ENCODE measurements at places on chromosomes 3 and 15. TPM values are rescaled to one million over a fixed set of nuclear protein-coding genes. Genes with fewer than 3 reads are reported as not detected.

MELTF gene
- total RNA-seq, result 5.9 TPM

CIB2 gene
- 8.5 TPM for total RNA-seq

TMEM108 gene
- 0.40 TPM for total RNA-seq

CCR1 gene
- 2.0 TPM for total RNA-seq

SEMA3F gene
- total RNA-seq, result 6.7 TPM

CA12 gene
- not detected for total RNA-seq

C2CD4A gene
- total RNA-seq, result not detected

DGKG gene
- 60.9 TPM for total RNA-seq

GOLGA8O gene
- 4.8 TPM for total RNA-seq

SEMA3B gene
- 23.8 TPM for total RNA-seq

GPR160 gene
- total RNA-seq, result 1.1 TPM

PCLAF gene
- total RNA-seq, result not detected

P3H2 gene
- 28.8 TPM for total RNA-seq

TICRR gene
- total RNA-seq, result not detected

SCN11A gene
- total RNA-seq, result 0.11 TPM

ALCAM gene
- total RNA-seq, result 3.3 TPM

PKM gene
- 1,177 TPM for total RNA-seq

SGO1 gene
- total RNA-seq, result not detected

TXNRD3 gene
- 4.9 TPM for total RNA-seq

TOP2B gene
- 88.3 TPM for total RNA-seq

TRH gene
- not detected for total RNA-seq

FMN1 gene
- 3.4 TPM for total RNA-seq

Data from heart right ventricle (tissue), 16 donors.